Endodermal cell (in vitro differentiated cells): ENCODE measurements at places on chromosomes 6 and 20.

GRCh38 chr20:18578581-18578980, 9.3 kb upstream of the DTD1 start:
- no peak for DNase-seq

- no peak for DNase-seq
Observed at GRCh38 chr20:51508158-51508557, 34.4 kb downstream of the NFATC2 start.

DNA sequence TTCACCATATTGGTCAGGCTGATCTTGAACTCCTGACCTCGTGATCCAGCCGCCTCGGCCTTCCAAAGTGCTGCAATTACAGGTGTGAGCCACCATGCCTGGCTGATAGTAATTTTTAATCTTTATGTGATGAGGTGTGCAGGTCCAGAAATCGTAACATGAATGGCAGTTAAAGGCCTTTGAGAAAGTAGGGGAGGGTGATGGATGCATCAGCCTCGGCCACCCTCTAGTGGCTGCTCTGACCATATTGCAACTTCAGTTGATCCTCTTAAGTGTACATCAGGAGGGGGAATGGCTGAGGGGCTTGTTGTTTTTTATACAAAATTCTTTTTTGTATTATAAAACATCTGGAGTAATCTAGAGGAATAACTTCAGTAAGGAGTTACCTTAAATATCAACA, 193.0 kb downstream of the ZFAND3 start:
- DNase-seq = no peak

- no peak for DNase-seq
Observed at GRCh38 chr6:112289038-112289566, 34.7 kb upstream of the LAMA4 start.

- DNase-seq = no peak
Observed at GRCh38 chr20:62181808-62182207, 1.0 kb upstream of the MTG2 start.

GRCh38 chr6:36946526-36946925, 8.0 kb upstream of the PI16 start:
- DNase-seq = peak; percentile 36

DNA sequence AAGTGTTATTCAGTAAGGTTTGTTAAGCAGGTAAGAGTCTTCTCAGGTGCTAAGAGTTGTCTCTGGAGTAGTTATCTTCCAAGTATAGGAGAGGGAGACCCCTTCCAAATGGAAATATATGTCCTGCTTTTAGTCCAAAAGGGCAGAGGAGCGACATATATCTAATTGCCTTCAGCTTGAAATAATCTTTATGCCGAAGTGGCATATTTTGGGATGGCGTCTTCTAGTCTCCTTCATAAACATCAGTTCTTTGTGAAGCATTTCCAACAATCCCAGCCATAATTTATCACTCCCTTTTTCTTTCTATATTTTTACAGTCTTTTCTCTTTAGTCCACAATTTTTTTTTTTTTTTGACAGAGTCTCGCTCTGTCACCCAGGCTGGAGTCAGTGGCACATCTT, 6.0 kb downstream of the TMC2 start:
- DNase-seq = no peak

DNA sequence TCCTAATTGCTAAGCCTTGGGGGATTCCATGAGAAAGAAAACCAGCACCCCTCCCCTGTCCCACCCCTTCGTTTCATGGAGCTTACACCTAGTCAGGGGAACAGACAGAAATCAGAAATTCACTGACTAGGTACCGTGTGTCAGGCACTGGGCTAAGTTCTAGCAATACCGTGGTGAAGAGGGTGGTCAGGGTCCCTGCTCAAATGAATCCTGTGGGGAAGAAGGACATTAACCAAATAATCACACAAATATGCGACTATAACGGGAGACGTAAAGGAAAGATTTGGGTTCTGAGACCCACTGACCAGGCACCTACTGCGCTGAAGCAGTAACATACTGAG, 65.1 kb upstream of the TOP1 start:
- no peak for DNase-seq

DNA sequence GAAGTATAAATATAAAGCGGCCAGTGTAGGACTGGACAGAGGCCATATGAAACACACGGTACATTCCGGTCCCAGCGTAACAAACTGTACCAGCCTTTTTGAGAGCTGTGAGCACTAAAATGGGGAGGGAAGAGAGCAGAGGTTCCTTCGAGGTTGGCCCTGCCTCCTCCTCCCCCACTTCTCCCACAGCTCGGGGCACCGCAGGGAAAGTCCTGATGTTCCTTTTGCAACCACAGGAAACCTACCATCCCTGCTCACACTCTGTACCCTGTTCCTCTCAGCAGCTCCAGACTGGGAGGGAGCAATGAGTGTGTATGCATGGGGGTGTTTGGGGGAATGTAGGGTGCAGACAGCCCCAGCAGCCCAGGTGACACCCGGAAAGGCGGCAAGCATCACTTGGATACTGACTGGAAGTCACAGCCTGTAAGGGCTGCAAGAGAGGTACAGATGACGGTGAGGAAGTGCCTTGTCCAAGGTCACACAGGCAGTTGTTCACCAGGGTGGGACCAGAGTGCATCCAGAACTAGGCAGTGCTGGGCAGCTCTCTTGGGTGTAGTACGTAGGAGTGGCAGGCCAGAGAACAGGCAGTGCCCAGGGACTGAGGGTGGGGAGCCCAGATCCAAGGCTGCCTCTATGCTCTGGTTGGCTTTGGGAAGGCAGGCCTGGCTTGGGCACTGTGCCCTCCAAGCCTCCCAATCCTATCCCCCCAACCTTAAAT, 11.0 kb upstream of the ARMC12 start:
- peak; percentile 51 for DNase-seq

DNA sequence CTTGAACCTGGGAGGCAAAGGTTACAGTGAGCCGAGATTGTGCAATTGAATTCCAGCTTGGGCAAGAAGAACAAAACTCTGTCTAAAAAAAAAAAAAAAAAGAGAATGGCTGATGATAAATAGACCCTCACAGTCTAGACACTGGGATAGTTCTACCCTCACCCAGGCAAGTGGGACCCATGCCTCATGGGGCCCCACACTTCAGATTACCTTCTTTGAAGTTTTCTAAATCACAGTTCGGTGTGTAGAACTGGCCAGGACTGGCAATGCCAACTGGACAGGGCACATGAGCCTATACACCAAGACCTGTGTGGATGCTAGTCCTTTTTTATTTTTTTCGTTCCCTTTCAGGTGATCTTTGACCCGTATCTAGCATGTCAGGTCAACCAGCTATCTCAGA, 24.3 kb upstream of the VIP start:
- DNase-seq = no peak

DNA sequence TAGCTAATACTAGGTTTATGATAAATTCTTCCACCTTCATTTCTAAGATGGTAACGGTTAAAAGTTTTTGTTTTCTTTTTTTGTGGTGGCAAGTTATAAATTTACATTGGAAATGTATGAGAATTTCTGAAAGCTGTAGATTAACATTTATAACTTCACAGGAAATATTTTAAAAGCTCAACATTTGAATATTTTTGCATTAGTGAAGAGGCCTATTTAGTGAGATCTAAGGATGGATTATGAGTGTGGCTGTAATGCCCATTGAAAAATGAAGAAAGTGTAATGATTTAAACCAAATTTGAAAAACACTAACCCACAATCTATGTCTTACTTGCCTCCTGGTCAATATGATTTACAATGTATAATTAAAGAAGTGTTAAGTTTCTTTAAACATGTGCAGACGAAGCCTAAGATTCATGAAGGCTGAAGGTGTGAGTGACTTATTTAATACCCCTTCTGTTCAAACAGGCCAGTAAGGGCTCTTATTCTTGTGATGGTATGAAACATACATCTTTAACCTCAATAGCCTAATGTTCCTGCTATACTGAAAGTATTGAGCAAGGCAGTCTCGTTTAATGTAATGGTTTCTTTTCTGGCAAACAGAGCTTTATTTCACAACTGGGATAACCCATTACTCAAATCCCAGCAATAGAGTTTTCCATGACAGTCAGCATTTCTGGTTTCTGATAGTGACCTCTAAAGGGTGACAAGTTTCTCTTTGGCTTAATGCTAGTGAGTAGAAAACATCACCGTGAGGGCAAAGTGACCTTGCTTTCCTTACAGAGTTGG, 13.2 kb downstream of the HDGFL1 start:
- no peak for DNase-seq

DNA sequence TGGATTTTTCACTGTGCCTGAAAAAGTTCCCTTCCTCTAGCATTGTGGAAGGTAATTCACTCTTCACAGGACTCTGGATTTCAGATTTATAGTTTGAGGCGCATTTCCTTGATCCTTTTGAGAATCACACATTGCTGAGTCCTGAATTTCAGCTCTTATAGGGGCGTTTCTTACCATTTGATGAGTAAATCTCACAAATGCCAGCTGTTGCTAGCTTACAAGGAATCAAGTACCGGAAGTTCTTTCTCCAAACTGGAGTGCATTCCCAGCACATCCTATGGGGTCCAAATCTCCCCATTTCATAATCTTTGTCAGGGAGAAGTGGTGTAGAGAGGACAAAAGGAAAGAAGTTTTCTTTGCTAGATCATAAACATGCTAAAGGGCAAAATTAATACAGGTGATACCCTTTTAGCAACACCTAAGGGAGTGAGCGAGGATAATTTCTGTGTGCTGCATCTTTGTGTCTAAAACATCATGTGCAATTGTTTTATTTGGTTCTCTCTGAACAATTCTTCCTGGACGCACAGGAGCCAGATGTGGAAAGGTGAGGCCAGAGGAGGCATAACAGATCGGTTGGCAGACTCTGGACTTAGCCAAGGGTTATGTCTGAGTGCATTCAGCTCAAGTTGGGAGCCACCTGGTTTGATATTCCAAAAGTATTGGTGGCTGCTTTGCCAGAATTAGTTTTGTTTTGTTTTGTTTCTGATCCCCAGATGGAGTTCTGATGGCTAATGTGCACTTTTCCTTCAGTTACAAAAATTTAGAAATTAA, 37.4 kb upstream of the EYA2 start:
- no peak for DNase-seq

GRCh38 chr6:156627524-156627923, 149.7 kb upstream of the ARID1B start:
- DNase-seq = peak; percentile 48

- no peak for DNase-seq
Observed at GRCh38 chr6:159688266-159688905, 4.7 kb downstream of the SOD2 start.

DNA sequence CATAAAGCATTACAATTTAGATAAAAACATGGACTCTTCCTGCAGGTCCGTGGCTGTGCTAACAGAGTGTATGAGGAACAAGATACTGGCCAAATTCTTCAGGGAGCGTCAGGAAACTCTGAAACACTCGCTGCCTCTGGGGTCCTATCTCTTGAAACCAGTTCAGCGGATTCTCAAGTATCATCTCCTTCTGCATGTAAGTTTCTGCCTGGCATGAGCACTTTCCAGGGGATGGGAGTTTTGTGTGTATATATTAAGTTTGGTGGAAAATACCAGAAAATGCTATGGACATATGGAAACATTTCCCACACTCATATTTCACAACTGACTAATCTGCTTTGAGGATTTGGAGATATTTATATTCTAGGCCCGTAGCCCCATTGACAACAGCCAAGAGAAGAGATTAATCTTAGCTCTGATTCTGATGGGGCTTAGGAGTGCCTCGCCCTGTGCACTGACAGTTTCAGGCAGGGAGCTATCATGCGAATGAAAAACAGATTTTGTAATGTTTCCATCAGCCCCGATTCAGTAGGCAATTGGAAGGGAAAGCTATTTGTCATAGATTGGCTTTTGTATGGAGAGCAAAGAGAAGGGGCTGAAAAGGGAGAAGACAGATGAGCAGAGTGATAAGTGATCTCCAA, 64.7 kb upstream of the MTHFD1L start:
- no peak for DNase-seq

GRCh38 chr6:113450061-113450465, 407.1 kb upstream of the MARCKS start:
- no peak for DNase-seq

DNA sequence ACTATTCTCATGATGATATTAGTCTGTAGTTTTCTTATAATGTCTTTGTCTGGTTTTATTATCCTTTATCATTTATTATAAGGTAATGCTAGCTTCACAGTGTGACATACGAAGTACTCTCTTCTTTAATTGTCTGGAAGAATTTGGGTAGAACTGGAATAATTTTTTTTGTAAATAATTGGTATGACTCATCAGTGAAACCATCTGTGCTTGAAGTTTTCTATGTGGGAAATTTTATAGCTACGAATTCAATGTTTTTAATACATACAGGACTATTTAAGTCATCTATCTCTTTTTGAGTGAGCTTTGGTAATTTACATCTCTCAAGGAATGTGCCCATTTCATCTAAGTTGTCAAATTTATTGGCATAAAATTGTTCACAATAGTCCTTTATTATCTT, 86.3 kb downstream of the SOD2 start:
- no peak for DNase-seq

- DNase-seq = no peak
Observed at GRCh38 chr6:170596426-170596825, 12.0 kb upstream of the PDCD2 start.

- no peak for DNase-seq
Observed at GRCh38 chr20:49821381-49821780, 8.8 kb downstream of the SLC9A8 start.

DNA sequence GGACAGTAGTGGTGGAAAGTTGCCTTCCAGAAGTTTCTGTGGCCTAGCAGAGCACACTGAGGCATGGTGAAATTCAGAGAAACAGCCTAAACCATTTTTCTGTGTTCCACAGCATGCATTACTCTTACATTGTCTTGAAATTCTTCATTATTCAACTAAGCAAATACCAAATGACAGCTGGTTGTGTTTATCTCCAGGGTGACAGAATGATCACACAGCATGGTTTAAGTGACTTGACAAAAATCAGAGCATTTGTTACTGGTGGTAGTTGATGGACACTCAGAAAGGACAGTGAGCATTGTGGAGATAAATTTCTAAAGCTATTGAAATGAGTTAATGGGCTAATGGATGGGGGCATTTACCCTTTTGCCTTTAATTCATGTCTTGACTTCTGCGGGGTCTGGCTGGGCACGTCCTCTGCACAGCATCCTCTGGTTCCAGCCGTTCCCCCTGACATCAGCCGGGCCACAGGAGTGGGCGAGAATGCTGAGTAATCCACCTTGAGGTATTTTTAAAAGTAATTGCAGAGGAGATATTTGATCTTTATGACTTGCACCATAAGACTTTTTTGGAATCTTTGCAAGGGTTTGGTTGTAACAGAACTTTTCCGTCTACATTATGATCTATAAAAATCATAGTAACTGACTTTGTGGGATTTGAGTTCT, 78.9 kb upstream of the SCP2D1 start:
- no peak for DNase-seq

- DNase-seq = no peak
Observed at GRCh38 chr6:43426928-43427405, 374 bp upstream of the ABCC10 start.

- DNase-seq = no peak
Observed at GRCh38 chr20:53748821-53749421, 155.3 kb upstream of the ZNF217 start.

GRCh38 chr6:24010133-24010532, 115.9 kb upstream of the NRSN1 start:
- DNase-seq = no peak

GRCh38 chr20:31713312-31714273, 9.1 kb downstream of the BCL2L1 start:
- no peak for DNase-seq

GRCh38 chr6:87274660-87275274, 47.6 kb upstream of the SMIM8 start:
- DNase-seq = no peak

GRCh38 chr20:36824142-36824940, 50.8 kb upstream of the DSN1 start:
- DNase-seq = no peak
